ENCODE measurements at places on chromosomes 12 and 14. TPM values are rescaled to one million over a fixed set of nuclear protein-coding genes. Genes with fewer than 3 reads are reported as not detected.

CLEC4D gene
- total RNA-seq: 0.33 TPM

TMEM30B gene
- total RNA-seq: 20.0 TPM

PRB2 gene
- total RNA-seq: not detected

LRTM2 gene
- total RNA-seq: not detected

SLC2A14 gene
- total RNA-seq: 2.7 TPM

DAO gene
- total RNA-seq: not detected

AQP2 gene
- total RNA-seq: not detected

TOMM20L gene
- not detected for total RNA-seq

CTSG gene
- total RNA-seq: 25.3 TPM

CCDC38 gene
- 0.73 TPM for total RNA-seq

MGST1 gene
- 310 TPM for total RNA-seq

CEBPE gene
- not detected for total RNA-seq

NTF3 gene
- total RNA-seq: 0.88 TPM

FAR2 gene
- total RNA-seq: 18.2 TPM

PLCZ1 gene
- total RNA-seq: not detected

LTB4R2 gene
- 8.5 TPM for total RNA-seq

CCDC85C gene
- total RNA-seq: 4.3 TPM

RNF31 gene
- total RNA-seq: 43.8 TPM

ANKLE2 gene
- total RNA-seq: 75.4 TPM

COX6A1 gene
- 464 TPM for total RNA-seq

NFKBIA gene
- 546 TPM for total RNA-seq

CFAP251 gene
- 6.7 TPM for total RNA-seq

PRH1 gene
- 72.6 TPM for total RNA-seq

COX8C gene
- total RNA-seq: not detected

RNU4-1 gene
- total RNA-seq: under 0.01 TPM

CYP46A1 gene
- 2.6 TPM for total RNA-seq
